ENCODE measurements at places on chromosomes 1 and 21.
A peak's percentile ranks its signal among the peaks of the same experiment; 100 is the strongest.

- no peak for DNase-seq
Measured at GRCh38 chr1:203178821-203179666, 3.4 kb upstream of the MYBPH start.

DNA sequence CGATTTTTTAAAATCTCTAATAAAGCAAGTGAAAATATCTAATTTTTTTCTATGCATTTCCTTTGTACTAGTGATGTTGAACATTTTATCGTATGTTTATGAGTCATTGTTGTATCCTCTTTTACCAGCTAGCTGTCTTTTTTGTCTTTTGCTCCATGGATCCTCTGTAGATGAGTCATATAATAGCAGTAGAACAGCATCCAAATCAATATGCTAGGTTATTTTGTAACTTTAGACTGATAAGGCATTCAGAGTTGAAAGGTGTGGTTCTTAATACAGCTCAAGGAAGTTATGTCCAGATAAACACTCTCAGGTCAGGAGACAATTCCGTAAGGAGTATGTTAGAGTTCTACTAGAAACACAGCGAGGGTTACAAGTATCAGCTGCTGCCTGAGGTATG lies 31.9 kb downstream of the MAP10 start:
- DNase-seq: no peak

DNA sequence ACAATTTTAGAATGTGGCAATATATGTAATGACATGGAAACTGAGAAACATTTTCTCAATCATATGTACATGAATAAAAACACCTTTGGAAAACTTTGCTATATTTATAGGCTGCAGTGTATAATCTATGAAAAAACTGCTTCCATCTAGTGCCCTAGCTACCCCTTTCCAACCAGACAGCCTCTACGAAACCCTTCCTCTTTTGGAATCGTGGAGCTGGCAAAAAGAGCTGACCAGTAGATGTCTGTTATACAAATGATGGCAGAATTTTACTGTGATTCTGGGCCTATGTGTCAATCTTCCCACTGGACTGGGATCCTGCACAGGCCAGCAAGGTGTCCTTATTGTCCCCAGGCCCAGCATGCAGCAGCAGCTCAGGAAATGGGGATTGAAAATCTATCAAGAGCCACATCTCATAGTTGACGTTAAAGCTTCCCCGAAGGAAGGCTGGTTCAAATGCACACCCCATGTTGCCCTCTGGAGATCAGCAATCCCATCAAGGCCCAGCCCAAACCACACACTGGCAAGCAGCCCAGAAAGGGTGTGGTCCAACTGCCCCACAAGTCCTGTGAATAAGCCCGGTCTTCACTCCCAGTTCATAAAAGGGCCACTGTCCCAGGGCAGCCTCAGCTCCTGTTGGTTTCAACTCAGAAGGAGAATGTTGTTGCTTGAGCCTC lies 8.8 kb upstream of the FAM20B start:
- DNase-seq: peak; percentile 74

DNA sequence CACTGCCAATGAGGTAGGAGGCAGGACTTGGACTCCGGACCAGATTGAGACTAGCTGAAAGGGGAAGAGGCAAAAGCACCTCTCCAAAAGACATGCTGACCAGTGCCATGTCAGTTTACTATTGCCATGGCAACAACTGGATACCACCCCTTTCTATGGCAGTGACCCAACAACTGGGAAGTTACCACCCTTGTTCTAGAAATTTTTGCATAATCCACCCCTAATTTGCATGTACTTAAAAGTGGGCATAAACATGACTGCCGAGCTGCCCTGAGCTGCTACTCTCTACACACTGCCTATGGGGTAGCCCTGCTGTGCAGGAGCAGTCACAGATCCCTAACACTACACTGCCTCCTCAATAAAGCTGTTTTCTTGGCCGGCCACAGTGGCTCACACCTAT lies 19.0 kb upstream of the SLC6A9 start:
- DNase-seq: no peak

DNA sequence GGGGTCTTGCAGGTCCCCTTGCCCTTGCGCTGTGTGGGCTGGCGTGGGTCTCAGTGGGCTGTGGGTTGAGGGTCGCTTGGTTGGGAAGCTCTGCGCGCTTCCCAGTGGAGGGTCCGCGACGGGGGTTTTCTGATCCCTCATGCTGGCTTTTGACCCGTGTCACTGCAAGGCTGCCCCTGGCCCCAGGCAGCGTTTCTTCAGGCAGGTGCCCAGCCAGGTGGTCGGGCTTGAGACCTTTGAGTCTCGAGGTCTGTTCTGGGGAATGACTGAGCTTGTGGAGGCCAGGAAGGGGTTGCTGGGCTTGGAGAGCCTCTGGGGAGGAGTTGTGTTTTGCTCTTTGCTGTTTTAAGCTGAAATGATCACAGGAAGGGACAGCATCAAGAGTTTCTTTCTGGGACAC lies 5.3 kb downstream of the SKI start:
- DNase-seq: no peak

- DNase-seq: no peak
Measured at GRCh38 chr1:243844186-243844585, 5.9 kb downstream of the AKT3 start.

- no peak for DNase-seq
Measured at GRCh38 chr1:86829321-86829720, 84.6 kb downstream of the SELENOF start.

- peak; percentile 32 for DNase-seq
Measured at GRCh38 chr1:68378296-68379084, 71.3 kb downstream of the RPE65 start.

GRCh38 chr1:244732851-244733450 lies 80.0 kb downstream of the DESI2 start:
- DNase-seq: no peak

DNA sequence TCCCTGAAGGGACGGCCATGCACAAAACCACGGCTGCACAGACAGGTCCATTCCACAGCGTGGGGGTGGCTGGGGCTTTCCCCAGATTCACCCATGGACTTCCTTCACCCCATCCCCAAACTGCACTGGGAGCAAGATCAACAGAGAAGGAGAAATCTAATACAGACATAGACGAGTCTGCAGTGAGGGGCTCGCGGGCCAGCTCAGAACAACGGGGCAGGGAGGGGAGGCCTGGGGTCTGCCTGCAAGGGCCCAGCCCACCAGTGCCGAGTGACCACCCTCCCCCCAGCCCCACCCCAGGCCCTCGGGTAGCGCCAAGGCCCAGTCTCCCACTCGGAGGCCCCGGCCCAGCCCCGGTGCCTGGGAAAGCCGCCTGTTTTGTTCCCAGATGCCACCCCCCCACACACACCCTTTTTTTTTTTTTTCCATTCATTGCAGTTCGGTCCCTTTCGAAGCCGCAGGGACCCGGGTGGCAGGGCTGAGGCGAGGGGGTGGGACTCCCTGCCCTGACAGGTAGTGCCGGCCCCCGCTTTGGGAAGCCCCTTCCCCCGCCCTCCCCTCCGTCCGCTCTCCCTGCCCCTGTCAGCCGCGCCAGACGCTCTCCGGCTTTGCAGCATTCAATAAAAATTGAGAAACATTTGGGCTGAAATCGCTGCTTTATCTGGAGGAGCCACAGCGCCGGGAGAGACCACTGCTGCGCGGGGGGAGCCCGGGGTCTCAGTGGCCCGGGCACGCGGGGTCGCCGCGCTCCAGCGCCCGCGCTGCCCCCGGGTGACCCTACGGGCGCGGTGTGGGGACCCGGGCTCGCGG lies 543 bp upstream of the EPHB2 start:
- DNase-seq: peak; percentile 76

- DNase-seq: no peak
Measured at GRCh38 chr21:16492356-16492755, 762.6 kb downstream of the USP25 start.

DNA sequence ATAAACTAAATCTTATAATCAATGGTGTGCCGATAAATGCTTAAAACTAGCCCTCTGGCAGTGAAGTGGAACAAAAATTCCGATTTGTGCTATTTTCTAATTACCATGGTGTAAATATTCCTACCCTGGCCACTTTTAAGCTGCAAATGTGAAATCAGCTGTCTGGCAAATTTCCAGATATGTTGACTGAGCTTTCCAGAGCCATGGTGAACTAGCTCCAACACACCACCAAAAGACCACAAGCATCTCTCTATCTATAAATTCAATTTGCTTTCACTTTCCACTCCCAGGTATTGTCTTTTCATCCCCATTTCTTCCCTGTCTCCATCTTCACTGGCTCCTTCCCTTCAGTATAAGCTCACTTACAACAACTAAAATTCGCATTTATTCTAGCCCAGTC lies 152.3 kb upstream of the RGS18 start:
- no peak for DNase-seq

DNA sequence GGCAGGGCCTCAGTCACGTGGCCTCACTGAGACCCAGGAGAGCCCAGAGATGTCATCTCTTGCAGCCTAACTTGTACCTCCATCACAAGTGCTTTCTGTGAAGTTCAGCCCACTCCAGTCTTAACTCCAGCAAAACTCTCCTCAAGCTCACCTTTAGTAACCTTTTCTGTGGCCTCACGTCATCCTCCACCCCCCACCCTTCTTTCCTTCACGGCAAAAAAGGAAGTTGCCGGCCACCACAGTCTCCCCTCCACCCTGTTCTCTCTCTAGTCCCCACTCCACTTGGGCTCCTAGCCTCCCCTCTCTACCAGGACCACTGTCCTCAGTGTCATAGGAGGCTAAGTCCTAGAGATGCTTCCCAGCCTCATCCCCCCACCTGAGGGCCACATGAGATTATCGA lies 106.9 kb downstream of the LACTBL1 start:
- no peak for DNase-seq

- DNase-seq: no peak
Measured at GRCh38 chr21:35254765-35255138, 205.7 kb upstream of the RUNX1 start.

- no peak for DNase-seq
Measured at GRCh38 chr1:33696962-33697361, 166.9 kb upstream of the HMGB4 start.

DNA sequence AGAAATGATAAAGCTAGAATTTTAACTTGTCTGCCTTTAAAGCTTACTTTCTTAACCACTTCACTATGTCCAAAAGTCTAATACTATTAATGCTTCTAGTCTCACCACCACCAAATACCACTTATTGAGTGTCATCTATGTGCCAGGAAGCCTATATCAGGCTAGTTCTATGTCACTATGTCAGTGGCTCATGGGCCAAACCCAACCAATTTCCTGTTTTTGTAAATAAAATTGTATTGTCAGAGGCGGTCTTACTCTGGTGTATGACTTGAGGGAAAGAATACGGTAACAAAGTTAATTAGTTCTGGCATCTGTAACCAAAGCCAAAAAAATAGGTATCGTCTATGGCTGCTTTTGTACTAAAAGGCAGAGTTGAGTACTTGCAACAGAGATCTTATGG lies 14.8 kb downstream of the F5 start:
- DNase-seq: no peak

DNA sequence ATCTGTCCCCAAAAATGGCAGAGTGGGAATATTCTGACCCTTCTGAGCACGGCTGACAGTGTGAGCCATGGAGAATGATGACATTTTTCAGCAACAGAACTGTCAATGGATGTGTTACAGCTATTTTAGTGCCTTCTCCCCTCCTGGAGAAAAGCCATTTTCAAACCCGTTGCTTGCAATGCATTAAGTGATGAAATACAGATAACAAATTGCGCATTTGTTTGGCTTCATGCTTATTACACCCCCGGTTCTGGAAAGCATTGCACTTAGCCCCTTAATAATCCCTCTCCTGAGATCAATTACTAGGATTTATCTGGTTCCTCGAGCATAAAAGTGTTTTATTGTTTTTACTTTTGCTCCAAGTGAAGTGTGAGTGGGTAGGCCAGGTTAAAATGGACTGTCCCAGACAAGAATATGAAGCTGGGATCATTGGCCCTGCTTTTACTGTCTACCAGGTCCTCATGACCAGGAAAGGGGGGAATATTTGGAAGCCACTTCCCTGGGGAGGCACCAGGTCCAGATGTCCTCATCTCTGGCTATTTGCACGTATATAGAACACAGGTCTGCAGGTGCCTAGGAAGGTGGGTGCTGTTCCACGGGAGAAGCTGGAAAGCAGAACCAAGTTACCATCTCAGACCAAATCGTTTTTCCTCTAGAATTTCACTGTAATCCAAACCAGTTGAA lies 37.5 kb upstream of the HHAT start:
- DNase-seq: peak; percentile 27
